H9 (cell line): ENCODE measurements at places on chromosomes 7 and 10. TPM values are rescaled to one million over a fixed set of nuclear protein-coding genes. Genes with fewer than 3 reads are reported as not detected.

GRCh38 chr10:132814469-132814856 lies 28.5 kb upstream of the NKX6-2 start:
- H3K36me3 ChIP-seq: no peaks in the 10 kb centered on the region
- no peaks in the 10 kb centered on the region for H3K27me3 ChIP-seq
- no peak for DNase-seq
- no peak overlapping the region for H3K27ac ChIP-seq

DNA sequence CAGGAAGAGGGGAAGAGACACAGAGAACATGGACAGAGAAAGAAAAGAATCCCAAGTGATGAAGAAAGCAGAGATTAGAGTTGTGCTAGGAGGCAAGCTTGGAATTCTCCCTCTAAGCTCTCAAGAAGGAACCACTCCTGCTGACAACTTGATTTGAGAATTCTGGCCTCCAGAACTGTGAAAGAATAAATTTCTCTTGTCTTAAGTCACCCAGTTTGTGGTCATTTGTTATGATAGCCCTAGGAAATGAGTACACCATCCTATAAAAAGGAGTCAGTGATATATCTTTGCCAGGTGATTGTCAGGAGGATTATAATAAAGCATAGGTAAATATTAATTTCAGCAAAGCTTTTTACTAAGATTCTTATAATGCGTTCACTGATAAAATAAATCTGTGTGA lies 82.7 kb upstream of the TFEC start:
- DNase-seq: no peak
- no peak overlapping the region for H3K4me3 ChIP-seq
- no peak overlapping the region for H3K27ac ChIP-seq
- no peaks in the 10 kb centered on the region for H3K4me1 ChIP-seq

DNA sequence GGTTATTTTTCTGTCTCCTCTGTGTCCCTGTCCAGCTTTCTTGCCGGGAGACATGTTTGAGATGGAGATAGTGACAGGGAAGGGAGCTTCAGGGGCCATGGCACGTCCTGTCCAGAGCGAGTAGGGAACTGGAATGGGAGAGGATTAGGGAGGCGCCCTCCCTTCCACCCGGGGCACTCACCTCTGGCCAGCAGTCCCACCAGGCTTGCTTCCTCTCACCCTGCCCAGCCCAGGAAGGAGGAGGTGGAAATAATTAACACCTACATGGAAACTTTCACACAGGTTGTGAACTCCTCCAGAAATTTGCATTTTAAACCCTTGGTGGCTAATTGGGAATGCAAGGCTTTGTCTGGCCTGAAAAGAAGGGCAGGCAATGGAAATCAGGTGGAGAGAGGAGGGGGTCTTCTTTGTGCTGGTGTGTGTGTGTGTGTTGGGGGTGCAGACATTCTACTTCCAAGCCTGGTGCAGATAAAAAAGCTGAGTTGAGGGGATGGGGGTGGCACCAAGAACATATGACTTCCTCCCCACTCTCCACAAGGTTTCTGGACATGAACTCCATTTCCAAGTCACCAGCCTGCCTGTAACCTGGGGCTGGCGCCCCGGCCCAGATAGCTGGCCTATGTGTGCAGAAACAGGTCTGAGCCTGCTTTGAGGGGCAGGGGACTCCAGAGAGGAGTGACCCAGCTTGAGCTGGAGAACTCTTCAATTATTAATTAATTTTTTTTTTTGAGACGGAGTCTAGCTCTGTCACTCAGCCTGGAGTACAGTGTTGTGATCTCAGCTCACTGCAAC lies 199.4 kb downstream of the CYP26A1 start:
- peak; percentile 89 for DNase-seq
- peak overlapping the region; percentile 95 for H3K27ac ChIP-seq

DNA sequence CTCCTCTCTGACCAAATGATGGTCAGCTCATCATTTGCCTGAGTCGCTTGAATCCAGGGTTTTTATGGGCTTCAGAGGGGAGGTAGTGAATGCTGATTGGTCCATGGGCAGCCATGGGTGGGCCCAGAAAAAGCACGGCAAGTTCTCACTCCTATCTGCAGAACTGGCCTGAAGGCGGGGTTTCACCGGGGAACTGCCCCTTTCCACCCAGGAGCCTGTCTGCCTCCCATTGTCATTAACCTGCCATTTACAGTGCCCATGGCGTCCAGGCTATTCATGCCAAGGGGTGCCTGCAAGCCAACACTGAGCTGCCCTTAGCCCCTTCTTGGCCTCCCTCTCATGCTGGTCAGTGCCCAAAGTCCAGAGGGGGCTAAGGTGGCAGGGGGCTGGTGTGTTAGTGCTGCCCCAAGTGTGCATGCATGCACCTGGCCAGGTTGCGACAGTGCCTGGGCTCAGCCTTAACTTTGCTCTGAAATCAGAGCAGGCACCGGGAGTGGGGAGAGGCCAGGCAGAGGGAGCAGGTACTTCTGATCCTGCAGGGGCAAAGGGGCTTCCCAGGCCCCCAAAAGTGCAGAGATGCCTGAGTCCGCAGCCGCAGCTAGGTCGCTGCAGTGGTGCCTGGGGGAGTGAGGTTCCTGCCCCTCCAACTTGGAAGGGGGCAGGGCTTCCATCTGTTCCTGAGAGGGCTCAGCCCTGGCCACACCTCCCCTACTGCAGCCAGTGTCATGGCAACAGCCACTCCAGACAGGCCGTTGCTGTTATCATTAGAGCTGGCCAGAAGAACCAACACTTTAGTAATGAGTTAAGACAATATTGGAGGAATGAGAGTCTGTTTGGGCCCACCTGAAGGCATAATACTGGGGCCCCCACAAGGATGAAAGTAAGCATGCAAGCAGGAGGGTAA lies 561.6 kb downstream of the GRM8 start:
- H3K27me3 ChIP-seq: no peaks in the 10 kb centered on the region
- peaks cover 2% of the 10 kb centered on the region for H3K36me3 ChIP-seq
- H3K4me1 ChIP-seq: no peaks in the 10 kb centered on the region

DNA sequence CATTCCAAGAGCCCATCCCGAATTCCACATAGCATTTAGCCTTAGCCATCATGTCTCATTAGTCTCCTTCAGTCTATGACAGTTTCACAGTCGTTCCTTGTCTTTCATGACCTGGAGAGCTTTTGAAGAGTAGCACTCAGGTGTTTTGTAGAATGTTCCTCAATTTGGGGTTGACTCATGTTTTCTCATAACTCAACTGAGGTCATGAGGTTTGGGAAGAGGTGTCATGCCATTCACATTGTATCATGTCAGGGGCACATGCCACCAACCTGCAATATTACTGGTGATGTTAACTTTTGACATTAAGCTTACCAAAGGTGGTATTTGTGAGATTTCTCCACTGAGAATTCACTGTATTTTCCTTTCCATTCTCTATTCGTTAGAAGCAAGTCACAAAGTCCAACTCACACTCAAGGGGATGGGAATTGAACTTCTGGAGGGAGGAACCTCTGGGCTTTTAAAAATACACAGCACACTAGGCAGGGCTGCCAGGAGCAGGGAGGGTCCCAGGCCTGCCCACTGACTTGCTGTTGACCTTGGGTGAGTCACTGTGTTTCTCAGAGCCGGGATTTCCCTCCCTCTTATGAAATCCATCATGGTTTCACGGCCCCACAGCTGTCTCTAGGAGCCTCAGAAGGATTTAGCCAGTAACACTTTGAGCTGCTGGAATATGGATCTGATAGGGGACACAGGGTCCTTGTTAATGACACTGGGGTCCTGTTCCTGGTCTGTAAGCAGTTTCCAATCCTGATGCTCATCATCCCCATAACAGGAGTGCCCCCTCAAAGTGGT lies 74.4 kb upstream of the TCF7L2 start:
- no peak overlapping the region for H3K27ac ChIP-seq
- no peak overlapping the region for H3K4me3 ChIP-seq
- H3K36me3 ChIP-seq: peaks cover 15% of the 10 kb centered on the region
- DNase-seq: no peak
- no peaks in the 10 kb centered on the region for H3K4me1 ChIP-seq

DNA sequence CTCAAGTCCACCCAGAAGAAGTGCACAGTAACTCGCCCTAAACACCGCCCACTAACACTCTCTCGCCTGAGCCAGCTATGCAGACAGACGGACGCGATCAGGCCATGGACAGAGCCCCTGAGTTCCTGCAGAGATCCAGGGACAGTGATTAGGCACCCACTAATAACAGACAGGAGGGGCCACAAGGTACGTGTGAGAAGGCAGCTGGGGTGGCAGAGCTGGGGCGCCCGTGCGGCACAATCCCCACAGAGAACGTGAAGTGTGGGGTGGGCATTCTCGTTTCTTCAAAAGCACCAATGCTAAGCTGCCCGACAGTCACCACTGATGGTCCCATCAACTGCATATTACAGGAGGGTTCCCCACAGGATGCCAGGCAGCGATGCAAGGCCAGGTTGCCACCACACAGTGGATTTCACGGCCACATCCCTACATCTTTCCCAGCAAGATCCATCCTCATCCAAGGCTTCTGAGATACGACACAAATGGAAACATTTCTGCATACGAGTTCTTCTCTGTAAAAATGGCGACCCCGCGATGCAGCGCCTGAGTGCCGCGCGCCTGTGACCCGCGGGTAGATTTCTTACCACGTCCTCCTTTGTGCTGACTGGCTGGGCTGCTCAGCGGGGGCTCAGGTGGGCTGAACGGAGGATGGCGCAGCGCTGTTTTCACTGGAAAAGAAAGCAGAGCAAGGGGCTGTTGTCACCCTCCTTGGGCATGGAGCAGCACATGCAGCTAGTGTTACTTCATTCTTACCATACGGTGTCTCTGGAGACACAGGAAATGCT lies 237.5 kb downstream of the TNS3 start:
- H3K36me3 ChIP-seq: no peaks in the 10 kb centered on the region
- DNase-seq: no peak
- H3K4me3 ChIP-seq: no peak overlapping the region
- H3K27ac ChIP-seq: no peak overlapping the region

GRCh38 chr10:14659626-14660196 lies 115.0 kb downstream of the FAM107B start:
- H3K27ac ChIP-seq: no peak overlapping the region
- H3K4me1 ChIP-seq: no peaks in the 10 kb centered on the region
- no peak overlapping the region for H3K4me3 ChIP-seq
- no peaks in the 10 kb centered on the region for H3K27me3 ChIP-seq
- H3K36me3 ChIP-seq: no peaks in the 10 kb centered on the region

DNA sequence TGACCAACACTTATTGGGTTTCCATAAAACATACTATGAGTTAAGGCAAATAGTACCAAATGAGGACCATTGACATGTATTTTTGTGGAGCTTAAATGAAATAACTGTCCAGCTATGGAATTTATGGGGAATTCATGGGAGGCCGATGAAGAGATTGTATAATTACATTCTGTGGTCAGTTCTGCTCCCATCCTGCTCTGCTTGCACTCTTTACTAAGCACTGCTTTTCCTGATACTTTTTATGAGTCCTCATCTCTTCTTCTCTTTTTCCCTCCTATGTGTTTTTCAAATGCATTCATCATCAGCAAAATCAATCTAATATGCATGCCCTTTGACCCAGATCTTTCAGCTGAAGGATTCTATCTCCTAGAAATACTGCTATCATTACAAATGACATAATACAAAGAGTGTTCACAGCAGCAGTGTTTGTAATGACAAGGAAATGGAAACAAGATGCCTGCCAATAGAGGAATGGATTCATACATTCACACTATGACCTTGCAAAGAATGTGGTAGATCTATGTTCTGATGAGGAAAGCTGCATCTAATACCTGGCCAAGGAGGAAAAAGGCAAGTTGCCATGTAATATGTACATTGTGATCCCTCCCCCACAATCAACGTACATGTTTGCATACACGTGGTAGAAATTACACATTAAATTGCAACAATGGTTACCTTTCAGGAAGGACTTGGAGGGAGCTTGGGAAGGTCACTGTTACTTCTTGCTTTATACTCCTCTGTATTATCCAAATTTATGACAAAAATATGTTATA lies 73.9 kb downstream of the PCGF5 start:
- H3K4me3 ChIP-seq: no peak overlapping the region
- no peaks in the 10 kb centered on the region for H3K36me3 ChIP-seq
- no peak overlapping the region for H3K27ac ChIP-seq
- no peaks in the 10 kb centered on the region; the same call in 1 of the 2 replicates for H3K4me1 ChIP-seq

DNA sequence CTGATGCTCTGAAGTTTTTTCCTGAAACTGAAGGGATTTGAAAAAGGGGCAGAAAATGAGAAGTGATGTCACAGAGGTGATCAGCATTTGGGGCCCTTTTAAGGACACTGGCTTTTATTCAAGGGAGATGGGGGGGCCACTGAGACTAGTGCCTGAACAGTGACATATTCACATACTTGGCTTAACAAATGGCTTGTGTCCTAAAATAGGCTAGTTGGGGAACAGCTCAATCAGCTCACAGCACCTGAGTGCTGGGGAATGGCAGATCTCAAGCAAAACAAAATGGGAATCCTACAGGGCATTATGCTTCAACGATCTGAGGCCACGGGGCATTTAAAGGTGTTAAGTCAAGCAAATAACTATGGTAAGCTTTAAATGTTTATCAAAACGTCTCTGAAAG lies 90.1 kb downstream of the UBE2H start:
- no peak overlapping the region for H3K27ac ChIP-seq
- DNase-seq: no peak
- H3K4me1 ChIP-seq: peaks cover 11% of the 10 kb centered on the region
- H3K36me3 ChIP-seq: peaks cover 1% of the 10 kb centered on the region; the same call in 2 of the 3 replicates

- DNase-seq: no peak
- H3K27me3 ChIP-seq: no peaks in the 10 kb centered on the region
- H3K4me1 ChIP-seq: peaks cover 6% of the 10 kb centered on the region; the same call in 1 of the 2 replicates
- no peak overlapping the region for H3K4me3 ChIP-seq
- no peak overlapping the region for H3K27ac ChIP-seq
Measured at GRCh38 chr10:33165911-33166310, 168.6 kb downstream of the NRP1 start.

DNA sequence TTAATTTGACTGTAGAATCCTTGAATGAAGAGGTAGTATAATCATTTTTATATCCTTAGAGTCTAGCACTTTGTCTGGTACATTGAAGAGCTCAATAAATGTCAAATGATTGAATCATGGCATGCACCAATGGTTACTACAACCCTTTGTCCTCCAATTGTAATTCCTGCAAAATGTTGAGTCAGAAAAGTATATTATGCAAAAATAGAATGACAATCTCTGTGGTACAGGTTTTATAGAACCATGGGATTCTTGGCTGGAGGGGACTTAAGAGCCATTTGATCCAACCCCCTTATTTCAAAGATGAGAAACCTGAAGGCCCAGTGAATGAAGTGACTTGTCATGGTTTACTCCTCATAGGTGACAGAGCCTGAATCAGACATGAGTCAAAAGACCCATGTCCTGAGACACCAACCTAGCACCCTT lies 30.9 kb upstream of the SMKR1 start:
- DNase-seq: no peak
- no peak overlapping the region for H3K27ac ChIP-seq
- peaks cover 15% of the 10 kb centered on the region for H3K36me3 ChIP-seq
- H3K4me1 ChIP-seq: no peaks in the 10 kb centered on the region; the same call in 1 of the 2 replicates

- no peak for DNase-seq
- peaks cover 15% of the 10 kb centered on the region for H3K36me3 ChIP-seq
- no peaks in the 10 kb centered on the region; the same call in 1 of the 2 replicates for H3K4me1 ChIP-seq
- H3K27me3 ChIP-seq: no peaks in the 10 kb centered on the region
Measured at GRCh38 chr7:27636326-27637006, 26.2 kb downstream of the HIBADH start.

The ZNF853 gene
- 9.3 and 9.6 TPM in 2 replicates for total RNA-seq

The ITGB8 gene
- total RNA-seq: 7.1 and 7.6 TPM in 2 replicates

The FOXI2 gene
- 0.29 and 0.42 TPM in 2 replicates for total RNA-seq

The ELFN1 gene
- total RNA-seq: 3.7 and 4.0 TPM in 2 replicates

The DIP2C gene
- total RNA-seq: 7.6 and 7.9 TPM in 2 replicates
